ENCODE measurements at places on chromosomes 5 and 9. TPM values are rescaled to one million over a fixed set of nuclear protein-coding genes. Genes with fewer than 3 reads are reported as not detected.

GAS1 gene
- 2.5 TPM for polyA plus RNA-seq

SLC25A2 gene
- not detected for polyA plus RNA-seq

ZNF354C gene
- 1.1 TPM for polyA plus RNA-seq

RAB3C gene
- 3.2 TPM for polyA plus RNA-seq

RASGEF1C gene
- 0.20 TPM for polyA plus RNA-seq

OSMR gene
- polyA plus RNA-seq, result 11.6 TPM

TSSK1B gene
- polyA plus RNA-seq, result not detected

BTF3 gene
- polyA plus RNA-seq, result 765 TPM

SHOC1 gene
- polyA plus RNA-seq, result 0.31 TPM

PCDHB3 gene
- polyA plus RNA-seq, result 0.46 TPM

DNA sequence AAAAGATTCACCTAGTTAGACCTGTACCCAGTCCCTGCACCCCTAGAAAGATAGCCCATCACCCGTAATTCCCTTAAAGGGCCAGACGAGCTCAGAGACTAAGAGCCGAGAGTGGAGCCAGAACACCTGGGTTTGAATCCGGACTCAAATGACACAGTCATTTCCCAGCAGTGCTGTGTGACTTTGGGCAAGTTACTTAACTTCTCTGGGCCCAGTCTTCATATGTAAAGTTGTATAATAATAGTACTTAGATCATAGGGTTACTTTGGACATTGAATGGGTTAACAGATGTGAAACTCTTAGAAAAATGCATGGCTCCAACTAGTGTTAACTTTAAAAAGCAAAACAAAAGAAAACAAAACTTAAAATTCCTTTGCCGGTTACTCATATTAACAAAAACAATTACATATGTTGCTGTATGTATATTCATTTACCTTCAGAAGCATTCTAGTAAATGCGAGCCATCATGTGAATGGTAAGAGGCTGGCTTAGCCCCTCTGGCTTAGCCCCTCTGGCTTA, 40.4 kb upstream of the RASGRF2 start:
- no peak for DNase-seq

GRCh38 chr5:43677253-43677652, 74.3 kb downstream of the NNT start:
- DNase-seq, result no peak

GRCh38 chr5:14081791-14082190, 61.4 kb upstream of the TRIO start:
- no peak for DNase-seq

DNA sequence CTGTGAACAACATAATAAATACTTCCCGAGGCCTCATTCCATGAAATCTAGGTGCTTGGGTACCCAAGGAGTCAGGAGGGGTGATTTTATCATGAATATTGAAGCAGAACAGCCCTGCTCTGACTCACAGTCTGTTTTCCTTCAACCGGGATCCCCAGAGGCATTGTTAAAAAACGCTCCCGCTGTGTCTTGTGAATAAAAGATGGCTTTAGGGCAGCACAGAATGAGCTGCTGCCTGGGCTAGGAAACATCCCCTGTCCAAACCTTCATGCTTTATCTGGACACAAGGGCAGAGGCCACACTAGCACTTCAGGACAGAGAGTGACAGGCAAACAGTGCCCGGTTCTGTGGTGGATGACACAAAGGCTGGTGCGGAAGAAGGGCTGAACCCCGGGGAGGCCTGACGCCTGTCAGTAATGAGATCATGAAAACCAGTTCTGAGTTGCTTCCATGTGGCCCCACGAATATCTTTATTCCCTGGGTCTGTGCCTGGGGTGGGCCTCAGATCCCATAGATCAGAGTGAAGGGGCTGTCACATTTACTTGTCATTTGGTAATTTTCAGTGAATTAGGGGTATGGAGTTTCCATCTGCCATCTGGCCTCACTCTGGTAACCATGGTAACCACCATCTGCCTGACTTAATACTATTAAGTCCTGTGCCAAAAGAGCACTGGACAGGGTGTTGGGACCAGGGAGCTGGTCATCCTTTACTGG, 2.6 kb downstream of the IGFBPL1 start:
- DNase-seq, result no peak

DNA sequence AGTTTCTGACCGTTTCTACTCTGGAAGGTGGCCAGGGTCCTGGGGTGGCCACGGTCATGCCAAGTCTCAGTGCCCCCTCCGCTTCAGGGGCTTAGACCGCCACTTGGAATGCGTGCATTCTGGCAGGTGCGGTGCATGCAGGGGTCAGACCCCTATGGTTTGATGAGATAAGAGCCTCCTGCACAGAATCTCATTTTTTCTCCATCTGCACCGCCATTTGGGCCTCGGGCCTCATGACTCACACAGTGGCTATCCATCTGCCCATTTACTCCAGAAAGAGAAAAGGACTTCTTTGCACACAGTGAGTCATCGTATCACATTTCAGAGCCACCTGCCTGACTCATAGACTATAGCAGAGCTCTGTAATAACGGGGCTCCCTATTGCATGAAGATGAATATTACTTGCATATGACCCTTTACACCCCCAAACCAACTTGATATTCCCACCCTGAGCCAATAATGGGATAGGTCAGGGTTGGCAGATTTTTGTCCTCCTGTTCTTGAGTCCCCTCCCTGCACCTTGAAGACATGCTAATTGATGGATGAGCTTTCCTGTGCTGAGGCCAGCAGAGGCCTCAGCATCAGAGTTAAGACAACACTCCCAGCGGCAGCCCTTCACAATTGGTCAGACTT, 157.4 kb downstream of the NR3C1 start:
- DNase-seq, result no peak

DNA sequence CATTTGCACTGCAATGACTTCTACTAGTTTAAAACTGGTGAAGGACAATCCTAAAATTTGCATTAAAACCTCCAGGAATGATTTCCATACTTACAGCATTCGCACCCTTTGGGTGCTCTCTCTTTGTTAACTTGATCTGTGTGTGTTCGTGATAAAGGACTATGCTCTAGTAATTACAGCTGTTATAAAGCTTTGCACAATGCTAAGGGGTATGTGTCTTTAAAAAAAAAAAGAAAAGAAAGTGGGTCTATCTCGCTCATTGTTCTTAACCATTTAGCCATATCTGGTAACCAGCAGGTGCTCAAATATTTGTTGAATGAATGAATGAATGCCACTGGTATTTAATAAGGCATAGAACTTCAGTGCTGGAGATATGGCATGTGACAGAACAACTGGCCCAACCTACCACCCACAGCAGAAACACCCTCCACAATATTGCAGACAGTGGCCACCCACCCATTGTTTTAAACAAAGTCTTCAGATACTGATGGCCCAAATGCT, 8.7 kb downstream of the TRIM36 start:
- no peak for DNase-seq

DNA sequence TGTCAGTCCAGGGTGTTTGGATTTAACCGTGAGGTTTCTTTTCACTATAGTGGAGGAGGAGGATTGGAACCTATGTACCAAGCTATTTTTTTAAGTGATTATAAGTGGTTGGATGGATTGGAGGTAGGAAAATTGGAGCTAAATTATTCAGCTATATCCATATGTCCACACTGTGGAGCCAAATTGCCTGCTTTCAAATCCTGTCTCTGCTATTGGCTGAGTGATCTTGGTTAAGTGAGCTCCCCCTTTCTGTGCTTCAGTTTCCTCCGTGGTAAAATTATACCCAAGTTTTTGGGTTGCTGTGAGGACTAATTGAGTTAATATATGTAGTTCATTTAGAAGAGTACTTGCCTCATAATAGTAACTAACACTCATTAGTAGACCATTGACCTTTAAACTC, 2.5 kb downstream of the CENPP start:
- DNase-seq, result peak; percentile 66

- no peak for DNase-seq
These were observed 92.4 kb upstream of the NR3C1 start for GRCh38 chr5:143495821-143496275.

GRCh38 chr5:1011741-1012312, 3.2 kb downstream of the NKD2 start:
- DNase-seq, result no peak

DNA sequence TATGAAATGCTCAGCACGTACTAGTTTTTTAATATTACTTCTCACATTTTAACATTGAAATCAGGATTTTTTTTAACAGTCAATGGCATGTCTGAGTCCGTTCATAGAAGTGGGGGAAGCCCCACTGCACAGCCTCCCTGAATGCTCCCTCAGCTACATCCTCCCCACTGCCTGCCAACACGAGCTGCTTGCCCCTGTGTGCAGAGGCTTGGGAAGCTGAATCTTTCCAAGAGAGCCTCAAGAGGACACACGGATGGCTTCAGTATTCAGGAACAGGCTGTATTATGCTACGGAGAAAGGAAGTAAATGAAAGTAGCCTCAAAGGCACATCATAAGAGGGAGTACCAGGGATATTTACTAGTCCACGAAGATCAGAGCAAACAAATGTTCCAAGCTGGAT, 248.7 kb downstream of the SPOCK1 start:
- no peak for DNase-seq

DNA sequence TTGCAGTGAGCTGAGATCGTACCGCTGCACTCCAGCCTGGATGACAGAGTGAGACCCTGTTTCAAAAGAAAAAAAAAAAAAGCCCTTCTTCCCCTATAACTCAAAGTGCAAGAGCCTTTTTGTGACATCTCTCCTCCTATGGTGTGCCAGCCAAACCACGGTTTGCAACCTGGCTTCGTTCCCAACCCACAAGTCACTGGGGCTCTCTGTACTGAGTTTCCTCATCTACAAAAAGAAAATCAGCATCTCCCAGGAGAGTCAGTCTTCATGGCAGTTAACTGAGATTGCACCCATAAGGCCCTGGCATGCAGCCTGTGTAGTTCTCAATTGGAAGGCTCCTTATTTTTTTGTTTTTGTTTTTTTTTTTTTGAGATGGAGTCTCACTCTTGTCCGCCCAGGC, 14.8 kb downstream of the ODF2 start:
- DNase-seq, result no peak

DNA sequence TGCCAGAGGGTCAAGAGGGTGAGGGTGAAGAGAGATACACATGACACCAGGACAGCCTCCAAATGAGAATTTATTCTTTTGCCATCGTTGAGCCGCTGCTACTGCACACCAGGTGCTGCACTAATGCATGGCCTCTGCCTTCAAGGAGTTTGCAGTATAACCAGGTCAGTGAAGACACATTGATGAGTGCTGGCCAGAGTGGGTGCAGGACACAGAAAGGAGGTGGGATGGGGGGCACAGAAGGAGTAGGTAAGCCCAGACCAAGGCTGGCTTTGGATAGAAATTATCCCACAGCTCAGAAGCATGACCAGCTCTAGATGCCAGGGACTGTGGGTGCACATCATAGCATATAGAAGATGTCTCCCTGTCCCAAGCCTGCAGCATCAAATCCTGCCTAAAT, 38.0 kb downstream of the FOXI1 start:
- no peak for DNase-seq

- no peak for DNase-seq
These were observed 57.6 kb upstream of the SH3GL2 start for GRCh38 chr9:17521100-17521855.

DNA sequence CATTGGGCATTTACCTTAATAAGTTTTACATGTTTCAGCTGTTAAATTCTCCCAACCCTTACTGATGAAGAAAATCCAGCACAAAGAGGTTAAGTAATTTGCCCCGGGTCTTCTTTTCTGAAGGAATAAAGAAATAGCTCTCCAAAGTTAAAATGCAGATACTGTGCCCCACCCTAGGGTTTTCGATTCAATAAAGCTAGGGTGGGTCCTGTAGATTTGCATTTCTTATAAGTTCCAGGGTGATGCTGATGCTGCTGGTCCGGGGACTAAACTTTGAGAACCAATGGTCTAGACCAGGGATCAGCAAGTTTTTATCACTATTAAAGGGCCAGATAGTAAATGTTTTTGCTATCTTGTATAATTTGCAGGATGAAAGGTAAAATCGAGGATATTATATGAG, 156.7 kb downstream of the ADAMTS12 start:
- no peak for DNase-seq

DNA sequence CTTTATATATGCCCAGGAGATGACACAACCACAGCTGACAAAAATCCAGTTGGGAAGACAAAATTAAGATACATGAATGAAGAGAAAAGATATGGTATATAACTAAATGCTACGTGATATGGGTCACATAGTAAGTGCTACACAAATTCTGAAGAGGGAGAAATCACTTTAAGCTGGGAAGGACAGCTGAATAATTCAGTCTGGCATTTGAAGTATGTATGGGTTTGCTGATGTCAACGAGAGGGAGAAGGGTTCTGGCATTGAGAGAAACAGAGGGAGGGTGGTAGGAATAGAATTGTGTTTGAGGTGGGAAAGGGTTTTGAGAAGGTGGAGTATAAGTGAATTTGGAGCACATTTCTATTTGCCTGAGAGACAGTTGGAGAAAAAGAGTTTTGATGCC, 6.7 kb upstream of the SLIT3 start:
- DNase-seq, result no peak

GRCh38 chr5:73587923-73588322, 22.4 kb downstream of the UTP15 start:
- DNase-seq, result no peak

- no peak for DNase-seq
These were observed 31.7 kb upstream of the SCAMP1 start for GRCh38 chr5:78328585-78329173.

DNA sequence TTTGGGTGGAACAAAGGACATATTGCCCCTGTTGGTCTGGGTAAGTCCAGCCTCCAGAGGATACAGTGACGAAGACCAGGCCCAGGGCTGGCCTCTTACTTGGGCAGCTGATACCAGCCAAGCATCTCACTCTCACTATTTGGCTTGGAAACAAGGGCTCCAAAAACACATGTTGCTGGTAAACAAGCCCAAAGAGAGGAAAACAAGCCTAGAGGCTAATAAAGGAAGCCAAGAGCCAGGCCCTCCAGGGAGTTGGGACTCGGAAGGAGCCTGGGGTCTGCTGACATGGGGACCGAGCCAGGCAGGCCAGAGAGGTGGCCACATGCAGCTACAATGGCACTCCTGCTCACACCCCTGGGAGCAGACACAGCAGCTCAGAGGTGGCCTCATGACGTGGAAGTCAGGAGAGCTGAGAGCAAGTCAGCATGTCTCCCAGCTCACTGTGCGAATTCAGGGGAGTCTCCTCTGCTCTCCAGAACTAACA, 5.7 kb downstream of the SPARC start:
- DNase-seq, result no peak

Measured in stomach (tissue), 19 donors.